Stomach (tissue), 19 donors: ENCODE measurements at places on chromosomes 6 and 20.

DNA sequence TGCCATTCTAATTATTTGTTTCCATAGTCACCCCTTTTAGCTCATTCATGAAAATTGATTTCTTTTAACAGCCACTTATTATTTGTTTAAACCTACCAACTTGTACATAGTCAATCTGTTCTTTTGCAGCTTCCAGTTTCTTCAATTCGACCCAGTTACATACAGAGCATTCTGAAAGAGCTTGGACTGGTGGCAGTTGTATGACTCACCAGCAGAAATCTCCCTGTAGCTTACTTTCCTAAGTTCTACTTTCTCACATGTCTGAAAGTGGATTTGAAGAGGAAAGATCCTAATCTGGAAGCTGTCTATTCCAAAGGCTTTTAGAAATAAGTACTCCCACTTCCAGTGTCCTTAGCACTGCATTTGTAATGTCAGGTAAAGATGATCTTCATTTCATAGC, 447.9 kb downstream of the HTR1B start:
- no peaks in the 10 kb centered on the region for H3K36me3 ChIP-seq
- H3K4me3 ChIP-seq = no peak overlapping the region
- H3K27me3 ChIP-seq = no peaks in the 10 kb centered on the region
- no peak overlapping the region for H3K27ac ChIP-seq

DNA sequence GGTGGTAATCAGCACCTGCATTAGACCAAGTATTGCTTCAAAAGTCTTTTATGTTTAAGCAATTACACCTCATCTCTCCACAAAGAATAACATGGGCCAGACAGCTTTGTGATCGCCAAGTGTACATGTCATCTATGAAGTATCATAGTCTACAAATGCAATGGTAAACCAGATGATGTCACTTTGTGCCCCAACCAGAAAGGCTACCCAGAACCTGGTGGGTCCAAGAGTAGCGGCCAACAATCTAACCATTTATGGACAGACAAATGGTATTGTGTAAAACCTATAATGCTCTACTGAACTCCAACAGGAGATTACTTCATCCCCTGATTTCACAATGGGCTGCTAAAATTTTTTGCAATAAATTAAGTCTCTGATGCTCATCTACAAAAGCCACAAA, 295.9 kb downstream of the GMDS start:
- peaks cover 32% of the 10 kb centered on the region for H3K36me3 ChIP-seq
- H3K27me3 ChIP-seq = no peaks in the 10 kb centered on the region
- H3K4me1 ChIP-seq = no peaks in the 10 kb centered on the region
- DNase-seq = no peak
- H3K4me3 ChIP-seq = no peak overlapping the region

GRCh38 chr20:967796-968742, 34.0 kb downstream of the RSPO4 start:
- H3K27ac ChIP-seq = no peak overlapping the region
- no peaks in the 10 kb centered on the region for H3K4me1 ChIP-seq
- H3K36me3 ChIP-seq = no peaks in the 10 kb centered on the region
- no peak overlapping the region for H3K4me3 ChIP-seq
- DNase-seq = no peak

DNA sequence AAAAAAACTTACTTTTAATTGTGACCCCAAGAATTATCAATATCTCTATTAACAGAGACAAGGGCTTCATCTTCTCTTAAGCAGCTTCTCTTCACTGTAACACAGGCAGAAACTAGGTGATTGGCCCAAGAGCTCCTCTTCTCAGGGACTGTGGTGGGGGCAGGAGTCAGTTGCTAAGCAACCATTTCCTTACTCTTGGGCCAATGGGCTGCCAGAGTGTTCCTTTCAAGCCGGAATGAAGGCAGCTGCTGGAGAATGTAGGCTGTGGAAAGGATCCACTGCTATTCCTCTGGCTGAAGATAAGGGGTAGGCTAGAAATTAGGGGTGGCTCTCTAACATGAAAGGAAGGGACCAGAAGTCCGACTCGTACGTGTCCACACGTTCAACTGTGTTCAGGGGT, at the start of gene SEL1L2:
Gene SEL1L2, minus strand, starts transcription at position 150 of the 400 bp plus-strand sequence. Its CDS starts 80 bp downstream, at position 70.
- H3K4me1 ChIP-seq = peaks cover 10% of the 10 kb centered on the region
- H3K27me3 ChIP-seq = no peaks in the 10 kb centered on the region
- H3K36me3 ChIP-seq = no peaks in the 10 kb centered on the region
- no peak for DNase-seq
- H3K27ac ChIP-seq = no peak within 1 kb of the TSS

DNA sequence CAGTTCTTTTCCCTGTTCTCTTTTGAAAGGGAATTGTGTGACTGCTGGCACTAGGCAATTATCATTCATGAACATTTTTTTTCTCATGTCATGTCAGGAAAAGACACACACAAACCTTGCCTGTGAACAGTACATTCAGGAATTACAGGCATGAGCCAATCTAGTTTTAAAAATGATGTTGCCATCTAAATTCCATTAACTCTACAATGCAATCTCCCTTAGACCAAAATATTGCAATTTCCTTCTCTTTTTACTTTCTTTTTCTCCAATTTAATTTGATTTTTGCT, 127.5 kb upstream of the STMND1 start:
- no peak for DNase-seq
- H3K36me3 ChIP-seq = no peaks in the 10 kb centered on the region
- peaks cover 7% of the 10 kb centered on the region for H3K4me1 ChIP-seq
- no peak overlapping the region for H3K4me3 ChIP-seq

DNA sequence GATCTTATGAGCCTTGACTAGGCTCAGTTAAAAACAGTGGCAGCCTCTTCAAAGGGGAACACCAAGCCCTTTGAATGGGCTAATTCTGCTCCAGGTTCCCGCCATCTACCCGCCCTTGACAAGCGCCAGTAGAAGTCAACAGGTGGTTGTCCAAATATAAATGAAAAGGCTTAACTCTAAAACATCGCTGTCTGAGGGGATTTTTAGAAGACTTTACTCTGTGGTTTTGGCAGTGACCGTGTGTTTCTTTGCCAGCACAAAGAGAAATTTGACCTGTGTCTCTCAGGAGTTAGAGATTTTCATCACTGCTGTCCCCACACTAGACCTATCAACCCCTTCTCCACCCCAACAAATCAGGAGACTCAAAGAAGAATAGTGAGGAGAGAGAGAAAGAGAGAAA, 19.8 kb upstream of the SIM1 start:
- H3K36me3 ChIP-seq = no peaks in the 10 kb centered on the region
- no peak for DNase-seq
- no peaks in the 10 kb centered on the region for H3K4me1 ChIP-seq
- peaks cover 17% of the 10 kb centered on the region for H3K27me3 ChIP-seq
- no peak overlapping the region for H3K27ac ChIP-seq

GRCh38 chr20:59145924-59146779, 17.5 kb upstream of the ZNF831 start:
- peak; percentile 45 for DNase-seq
- peak overlapping the region; percentile 69 for H3K27ac ChIP-seq
- H3K4me3 ChIP-seq = peak overlapping the region; percentile 3
- H3K4me1 ChIP-seq = peaks cover 15% of the 10 kb centered on the region
- no peaks in the 10 kb centered on the region for H3K36me3 ChIP-seq

DNA sequence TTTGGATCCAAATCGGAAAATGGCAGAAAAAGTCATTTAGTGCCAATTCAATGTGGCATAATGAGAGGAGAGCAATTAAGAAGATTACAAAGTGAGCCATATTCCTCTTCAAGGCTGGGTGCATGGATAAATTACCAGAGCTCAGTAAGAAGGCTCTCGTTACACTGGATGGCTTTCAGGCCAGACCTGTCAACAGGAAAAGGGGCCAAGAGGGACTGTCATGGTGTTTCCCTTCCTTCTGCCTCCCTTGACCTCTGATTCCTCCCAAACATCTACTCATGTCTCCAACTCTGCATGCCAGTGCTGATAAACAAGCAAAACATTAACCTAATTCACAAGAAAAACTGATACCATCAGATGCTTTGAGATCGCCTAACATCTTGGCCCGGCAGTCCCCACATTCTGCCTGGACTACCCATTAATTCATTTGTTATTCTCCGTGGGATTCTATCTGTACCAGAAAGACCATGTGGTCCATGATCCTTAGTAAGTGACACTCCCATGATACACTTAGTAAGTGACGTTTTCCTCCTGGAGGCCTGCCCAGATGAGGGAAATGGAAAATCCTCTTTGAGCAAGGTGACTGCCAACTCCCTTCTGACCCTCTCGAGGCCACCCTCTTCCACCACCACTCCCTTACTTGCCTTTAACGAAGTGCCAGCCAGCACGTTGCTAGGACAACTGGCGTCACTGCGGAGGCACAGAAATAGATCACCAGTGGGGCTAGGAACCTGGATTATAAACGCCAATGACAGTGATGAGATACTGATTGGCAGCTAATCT, 239.2 kb downstream of the GMPR start:
- no peak overlapping the region for H3K4me3 ChIP-seq
- no peaks in the 10 kb centered on the region for H3K27me3 ChIP-seq
- DNase-seq = no peak
- no peaks in the 10 kb centered on the region for H3K36me3 ChIP-seq
- H3K27ac ChIP-seq = no peak overlapping the region

DNA sequence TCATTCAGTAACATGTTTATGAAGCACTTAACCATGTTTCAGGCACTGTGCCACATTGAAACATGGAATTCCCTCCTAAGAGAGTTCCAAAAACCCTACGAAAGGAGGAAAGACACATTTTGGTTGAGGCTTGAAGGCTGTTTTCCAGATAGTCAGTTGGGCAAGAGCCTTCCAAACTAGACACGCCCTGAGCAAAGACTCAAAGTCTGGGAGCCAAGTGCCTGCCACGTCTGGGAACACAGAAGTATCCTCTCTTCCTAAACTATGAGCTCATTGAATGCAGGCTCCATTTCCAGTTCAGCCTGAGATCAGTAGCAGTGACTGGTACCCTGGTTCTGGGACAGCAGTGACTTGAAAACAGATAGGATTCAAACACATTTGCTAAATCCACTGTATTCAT, 74.5 kb upstream of the FAM8A1 start:
- H3K27me3 ChIP-seq = no peaks in the 10 kb centered on the region
- no peak for DNase-seq

- H3K4me1 ChIP-seq = peaks cover 23% of the 10 kb centered on the region
- H3K27ac ChIP-seq = no peak overlapping the region
- no peaks in the 10 kb centered on the region for H3K27me3 ChIP-seq
- no peaks in the 10 kb centered on the region for H3K36me3 ChIP-seq
These were observed 57.7 kb downstream of the TMEM242 start for GRCh38 chr6:157265635-157266034.

DNA sequence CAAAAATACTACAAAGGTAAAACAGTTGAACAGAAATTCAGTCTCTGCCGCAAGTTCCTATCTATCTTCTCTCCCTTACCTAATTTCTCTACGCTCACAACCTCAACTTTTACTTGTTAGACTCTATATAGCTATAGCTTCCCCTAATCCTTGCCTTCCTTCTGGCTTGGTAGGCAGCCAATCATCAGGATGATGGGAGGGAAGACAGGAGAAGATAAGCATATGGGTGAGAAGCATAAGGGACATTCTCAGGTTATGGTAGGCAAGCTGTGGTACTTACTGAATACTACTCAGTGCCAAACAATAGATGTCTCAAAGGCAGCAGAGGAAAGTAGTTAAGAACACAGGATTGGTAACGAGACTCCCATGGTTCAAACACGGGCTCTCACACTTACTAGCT, 7.8 kb downstream of the CCNC start:
- H3K27ac ChIP-seq = no peak overlapping the region
- no peak for DNase-seq
- peaks cover 33% of the 10 kb centered on the region for H3K4me1 ChIP-seq
- no peak overlapping the region for H3K4me3 ChIP-seq

DNA sequence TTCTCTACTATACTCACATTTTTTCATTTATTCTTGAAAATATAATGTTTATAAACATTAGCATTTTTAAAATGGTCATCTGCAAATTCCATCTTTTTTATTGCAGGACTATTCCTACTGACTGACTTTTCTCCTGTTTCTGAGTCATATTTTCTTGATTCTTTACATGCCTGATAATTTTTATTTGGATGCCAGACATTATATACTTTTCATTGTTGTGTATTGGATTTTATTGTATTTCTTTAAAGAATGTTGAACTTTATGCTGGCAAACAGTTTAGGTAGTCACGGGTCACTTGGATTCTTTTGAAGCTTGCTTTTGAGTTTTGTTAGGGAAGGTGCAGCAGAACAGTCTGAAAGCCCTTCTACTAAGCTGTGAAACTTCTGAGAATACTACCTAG, 403.2 kb downstream of the ARHGAP18 start:
- H3K4me1 ChIP-seq = no peaks in the 10 kb centered on the region
- DNase-seq = no peak
- H3K27ac ChIP-seq = no peak overlapping the region
- peaks cover 2% of the 10 kb centered on the region for H3K36me3 ChIP-seq
- H3K4me3 ChIP-seq = no peak overlapping the region
- H3K27me3 ChIP-seq = no peaks in the 10 kb centered on the region

DNA sequence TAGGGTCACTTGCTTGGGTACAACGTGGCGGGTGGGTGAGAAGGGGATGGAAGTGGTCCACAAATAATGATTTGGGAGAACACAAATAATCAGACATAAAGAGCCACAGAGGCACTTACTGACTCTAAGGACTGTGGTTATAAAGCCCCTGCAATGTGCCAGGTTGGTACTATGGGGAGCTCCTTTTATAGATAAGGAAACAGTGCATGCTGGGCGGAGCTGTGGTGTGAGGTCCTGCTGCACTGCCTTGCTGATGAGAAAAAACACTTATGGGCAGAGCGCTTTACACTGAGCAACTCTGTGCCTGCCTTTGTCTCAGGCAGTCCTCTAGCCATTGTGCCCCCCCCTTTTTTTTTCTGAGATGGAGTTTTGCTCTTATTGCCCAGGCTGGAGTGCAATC, 29.1 kb upstream of the SCRT2 start:
- H3K36me3 ChIP-seq = no peaks in the 10 kb centered on the region
- DNase-seq = no peak
- H3K27me3 ChIP-seq = peaks cover 52% of the 10 kb centered on the region

DNA sequence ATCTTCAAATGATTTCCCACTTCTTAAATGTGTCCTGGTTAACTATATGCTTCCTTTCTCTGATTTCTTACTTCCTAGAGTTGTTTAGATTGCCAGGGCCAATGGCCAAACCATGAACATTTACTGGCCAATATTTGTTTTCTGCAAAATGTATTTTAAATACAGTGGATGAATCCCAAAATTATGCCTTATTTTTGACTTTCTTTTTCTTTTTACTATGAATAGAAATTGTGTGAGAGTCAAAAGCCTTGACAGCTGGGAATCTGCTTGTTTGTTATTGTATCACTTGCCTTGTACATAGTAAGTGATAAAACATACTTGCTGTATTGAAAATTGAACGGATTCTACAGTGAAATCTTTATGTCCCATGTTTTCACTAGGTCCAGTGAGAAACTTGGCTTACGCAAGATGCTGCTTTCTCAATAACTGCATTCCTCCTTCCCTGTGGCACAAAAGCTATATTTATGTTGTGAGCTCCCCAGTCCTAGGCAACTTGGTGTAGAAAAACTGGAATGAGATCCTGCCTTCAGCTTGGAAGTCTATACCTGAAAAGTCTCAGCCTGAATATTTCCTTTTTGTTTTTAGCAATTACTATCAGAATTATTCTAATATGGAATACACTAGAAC, 295.2 kb downstream of the EPHA7 start:
- H3K36me3 ChIP-seq = no peaks in the 10 kb centered on the region
- H3K4me3 ChIP-seq = no peak overlapping the region

- H3K4me3 ChIP-seq = no peak overlapping the region
- H3K27me3 ChIP-seq = no peaks in the 10 kb centered on the region
- no peak for DNase-seq
- H3K27ac ChIP-seq = no peak overlapping the region
These were observed 631.3 kb downstream of the TFAP2A start for GRCh38 chr6:9783567-9783966.

- H3K27ac ChIP-seq = no peak overlapping the region
- no peak overlapping the region for H3K4me3 ChIP-seq
- no peaks in the 10 kb centered on the region for H3K36me3 ChIP-seq
These were observed 289.9 kb upstream of the TSHZ2 start for GRCh38 chr20:52682237-52682636.
